ENCODE measurements at places on chromosomes 11 and 22.

- no peak for DNase-seq
Measured at GRCh38 chr11:94749369-94749768, 18.8 kb upstream of the AMOTL1 start.

DNA sequence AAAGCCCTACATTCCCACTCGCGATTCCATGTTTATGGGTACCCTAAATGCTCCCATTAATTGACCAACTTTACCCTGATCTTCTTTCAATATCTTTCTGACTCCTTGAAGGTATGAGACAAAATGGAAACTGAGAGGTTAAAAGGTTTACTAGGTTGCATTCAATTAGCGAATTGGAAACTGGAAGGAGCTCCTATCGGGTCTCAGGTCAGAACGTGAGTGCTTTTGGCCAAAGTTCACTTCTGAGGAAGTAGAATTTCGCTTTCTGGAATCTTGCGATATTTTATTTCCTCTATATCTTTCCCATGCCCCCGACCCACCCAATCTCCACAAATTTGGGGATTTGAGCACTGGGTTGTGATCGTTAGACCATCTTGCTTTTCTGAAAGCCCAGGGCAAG, 2.6 kb downstream of the EHF start:
- DNase-seq = no peak

GRCh38 chr11:72668629-72669347, 5.4 kb downstream of the PDE2A start:
- no peak for DNase-seq

DNA sequence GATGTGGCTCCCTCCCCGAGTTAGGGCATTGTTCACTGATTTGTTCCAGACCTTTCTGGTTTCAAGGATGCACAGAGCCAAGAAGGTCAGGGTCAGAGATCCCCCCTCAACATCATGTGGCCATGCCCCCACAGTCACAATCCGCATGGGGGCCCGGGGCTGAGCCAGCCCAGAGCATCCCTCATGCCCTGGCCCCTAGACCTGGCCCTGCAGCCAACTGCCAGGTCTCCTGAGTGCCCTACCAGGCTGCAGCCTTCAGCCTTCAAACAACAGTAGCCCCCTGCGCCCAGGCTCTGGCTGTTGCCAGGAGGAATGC, 142.4 kb downstream of the CRYBB2 start:
- DNase-seq = no peak

GRCh38 chr22:44884968-44885805, 124.6 kb downstream of the PHF21B start:
- no peak for DNase-seq

- no peak for DNase-seq
Measured at GRCh38 chr11:7833527-7833926, 36.8 kb upstream of the OR5P2 start.

DNA sequence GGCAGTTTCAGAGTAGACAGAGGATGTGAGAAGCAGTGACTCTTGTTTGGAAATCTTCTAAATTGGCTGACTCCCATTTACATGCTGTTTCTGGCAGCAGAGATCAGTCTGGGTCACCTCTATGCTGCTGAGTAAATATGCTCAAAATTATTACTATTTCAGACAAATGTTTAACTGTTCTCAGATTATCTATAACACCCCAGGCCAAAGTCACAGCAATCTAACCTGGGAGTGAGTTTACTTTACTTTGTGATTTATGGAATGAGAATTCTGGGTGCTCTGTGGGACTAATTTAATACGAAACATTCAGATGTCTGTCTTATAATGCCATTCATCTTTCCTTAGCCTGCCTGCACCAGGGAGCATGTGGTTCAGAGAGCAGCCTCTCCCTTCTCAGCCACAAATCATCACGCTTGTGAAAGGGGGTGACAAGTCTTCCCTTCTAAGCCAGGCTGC, 282.5 kb upstream of the MPPED2 start:
- no peak for DNase-seq

DNA sequence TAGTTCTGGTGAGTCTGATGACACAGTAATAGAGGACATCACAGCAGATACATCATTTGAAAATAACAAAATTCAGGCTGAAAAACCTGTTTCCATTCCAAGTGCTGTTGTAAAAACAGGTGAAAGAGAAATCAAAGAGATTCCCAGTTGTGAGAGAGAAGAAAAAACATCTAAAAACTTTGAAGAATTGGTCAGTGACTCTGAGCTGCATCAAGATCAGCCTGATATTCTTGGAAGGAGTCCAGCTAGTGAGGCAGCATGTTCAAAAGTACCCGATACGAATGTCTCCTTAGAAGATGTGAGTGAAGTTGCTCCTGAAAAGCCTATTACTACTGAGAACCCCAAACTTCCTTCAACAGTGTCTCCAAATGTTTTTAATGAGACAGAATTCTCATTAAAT, 38.7 kb downstream of the RTN3 start:
- no peak for DNase-seq

GRCh38 chr22:48902983-48903650, 924.6 kb downstream of the BRD1 start:
- no peak for DNase-seq

DNA sequence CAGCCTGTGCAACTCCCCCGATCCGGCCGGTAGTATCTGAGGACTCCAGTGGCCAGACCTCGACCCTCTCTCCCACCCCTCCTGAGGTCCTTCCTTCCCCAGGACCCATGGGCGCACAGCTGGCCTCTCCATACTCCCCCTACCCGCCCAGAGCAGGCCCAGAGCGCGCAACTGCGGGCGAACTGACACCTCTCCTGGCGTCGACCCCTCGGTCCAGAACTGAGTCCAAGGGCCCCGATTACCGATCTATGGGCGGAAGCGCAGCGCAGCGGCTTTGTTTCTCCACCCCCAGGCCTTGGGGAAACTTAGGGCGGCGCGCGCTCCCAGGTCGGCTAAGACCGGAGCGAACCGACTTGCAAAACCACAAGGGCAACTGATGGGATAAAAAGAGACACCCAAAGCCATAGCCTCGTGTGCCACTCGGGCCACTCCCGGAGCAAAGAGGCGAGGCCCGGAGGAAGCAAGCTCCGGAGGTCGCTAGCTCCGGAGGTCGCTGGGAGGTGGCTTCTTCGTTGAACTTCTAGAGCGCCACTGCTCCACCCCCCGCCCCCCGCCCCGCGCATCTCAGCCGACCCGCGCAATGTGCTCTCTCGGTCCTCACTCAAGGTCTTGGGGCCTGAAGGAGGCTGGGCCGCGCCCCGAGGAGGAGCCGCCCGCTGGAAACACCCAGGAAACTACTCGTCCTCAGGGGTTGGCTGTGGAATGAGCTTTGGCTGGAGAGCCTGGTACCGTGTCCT, 9.8 kb upstream of the ALX4 start:
- no peak for DNase-seq

DNA sequence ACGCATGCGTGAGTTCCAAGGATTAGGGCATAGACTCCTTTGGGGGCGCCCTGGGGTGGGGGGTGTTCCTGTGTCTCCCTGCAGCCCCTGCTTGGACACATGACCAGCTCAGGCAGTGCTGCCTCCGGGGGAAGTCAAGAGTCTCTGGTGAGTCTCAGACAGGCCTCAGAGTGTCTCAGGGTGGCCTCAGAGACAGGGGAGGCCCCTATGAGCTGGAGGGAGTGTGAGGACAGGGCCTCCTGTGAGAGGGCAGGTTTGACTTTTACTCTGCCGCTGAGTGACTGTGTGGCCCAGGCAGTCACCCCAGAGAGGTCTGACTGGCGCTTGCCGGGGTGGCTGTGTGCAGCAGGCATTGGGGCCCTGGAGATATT, 41.2 kb upstream of the KCNQ1OT1 start:
- DNase-seq = no peak

DNA sequence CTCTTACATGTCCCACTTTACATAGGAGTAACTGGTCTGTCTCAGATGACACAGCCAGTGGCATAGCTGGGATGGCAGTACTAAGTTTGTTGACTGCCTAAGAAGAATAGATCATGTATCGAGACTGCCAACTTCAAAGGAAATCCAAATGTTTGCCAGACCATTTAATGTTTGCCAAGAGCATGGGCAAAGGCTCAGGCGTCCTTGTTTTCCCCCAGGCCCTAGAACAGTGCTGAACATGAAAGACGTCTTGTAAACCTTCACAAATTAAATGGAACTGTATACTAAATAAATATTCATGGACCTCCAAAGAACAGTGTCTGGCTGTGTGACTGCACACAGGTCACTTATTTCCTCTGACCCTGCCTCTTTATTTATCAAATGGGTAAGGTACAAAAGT, 234.7 kb upstream of the CCDC90B start:
- no peak for DNase-seq

- no peak for DNase-seq
Measured at GRCh38 chr22:25748704-25749103, 6.7 kb downstream of the MYO18B start.

DNA sequence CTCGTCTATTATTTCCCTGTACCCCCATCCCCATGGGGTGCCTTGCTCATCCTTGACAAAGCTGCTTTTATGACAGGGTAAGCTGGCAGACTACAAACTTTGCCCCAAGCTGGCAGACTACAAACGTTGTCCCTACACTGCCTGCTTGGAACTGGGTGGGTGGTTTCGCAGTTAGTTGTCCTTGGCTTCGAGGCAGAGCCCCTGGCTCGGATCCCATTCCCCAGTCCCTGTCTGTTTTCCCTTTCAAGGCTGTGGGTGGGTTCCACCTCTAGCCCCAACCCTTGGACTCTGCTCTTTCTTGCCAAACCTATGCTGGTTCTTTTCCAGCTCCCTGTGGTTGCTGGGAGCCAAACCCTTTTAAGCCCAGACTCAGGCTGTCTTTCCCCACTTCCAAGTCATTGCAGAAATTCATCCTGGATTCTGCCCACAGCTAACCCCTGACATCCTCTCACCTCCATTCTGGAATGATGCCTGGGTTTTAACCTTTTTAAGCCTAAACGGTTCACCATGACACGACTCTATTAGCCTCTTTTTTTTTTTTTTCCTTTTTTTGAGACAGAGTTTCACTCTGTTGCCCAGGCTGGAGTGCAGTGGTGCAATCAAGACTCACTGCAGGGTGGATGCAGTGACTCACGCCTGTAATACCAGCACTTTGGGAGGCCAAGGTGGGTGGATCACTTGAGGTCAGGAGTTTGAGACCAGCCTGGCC, 9.2 kb upstream of the RBM14 start:
- DNase-seq = no peak

DNA sequence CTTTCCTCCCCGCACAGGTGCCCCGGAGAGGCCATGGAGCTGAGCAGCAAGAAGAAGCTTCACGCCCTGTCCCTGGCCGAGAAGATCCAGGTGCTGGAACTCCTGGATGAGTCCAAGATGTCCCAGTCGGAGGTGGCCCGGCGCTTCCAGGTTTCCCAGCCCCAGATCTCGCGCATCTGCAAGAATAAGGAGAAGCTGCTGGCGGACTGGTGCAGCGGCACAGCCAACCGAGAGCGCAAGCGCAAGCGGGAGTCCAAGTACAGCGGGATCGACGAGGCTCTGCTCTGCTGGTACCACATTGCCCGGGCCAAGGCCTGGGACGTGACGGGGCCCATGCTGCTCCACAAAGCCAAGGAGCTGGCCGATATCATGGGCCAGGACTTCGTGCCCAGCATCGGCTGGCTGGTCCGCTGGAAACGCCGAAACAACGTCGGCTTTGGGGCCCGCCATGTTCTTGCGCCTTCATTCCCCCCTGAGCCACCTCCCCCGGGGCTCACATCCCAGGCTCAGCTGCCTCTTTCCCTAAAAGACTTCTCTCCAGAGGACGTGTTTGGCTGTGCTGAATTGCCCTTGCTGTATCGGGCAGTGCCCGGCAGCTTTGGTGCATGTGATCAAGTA, 1.3 kb downstream of the TIGD3 start:
- DNase-seq = no peak

GRCh38 chr11:70135625-70136059, 57.5 kb downstream of the ANO1 start:
- no peak for DNase-seq

- DNase-seq = no peak
Measured at GRCh38 chr11:96794152-96794551, 404.3 kb downstream of the JRKL start.

Measured in HL-60 (cell line).